Mammary epithelial cell (primary cell): ENCODE measurements at places on chromosomes 16 and 17.
A peak's percentile ranks its signal among the peaks of the same experiment; 100 is the strongest.

DNA sequence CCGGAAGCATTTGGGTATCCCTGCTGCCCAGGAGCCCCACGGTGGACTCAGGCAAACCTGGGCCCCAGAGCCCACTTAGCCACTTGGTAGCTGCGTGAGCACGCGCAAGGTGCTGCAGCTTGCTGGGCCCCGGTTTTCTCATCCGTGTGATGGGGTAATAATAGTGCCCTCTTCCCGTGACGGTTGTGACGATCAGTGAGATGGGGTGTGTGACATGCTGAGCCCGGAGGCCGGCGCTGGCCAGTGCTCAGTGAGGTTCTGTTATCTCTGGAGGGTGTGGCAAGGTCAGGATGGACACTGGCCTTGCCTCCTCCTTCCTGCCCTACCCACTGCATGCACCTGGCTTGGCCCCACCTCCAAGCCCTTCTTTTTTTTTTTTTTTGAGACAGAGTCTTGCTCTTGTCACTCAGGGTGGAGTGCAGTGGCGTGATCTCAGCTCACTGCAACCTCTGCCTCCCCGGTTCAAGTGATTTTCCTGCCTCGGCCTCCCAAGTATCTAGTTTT is 82.6 kb downstream of the RAP1GAP2 start:
- no peak for DNase-seq

DNA sequence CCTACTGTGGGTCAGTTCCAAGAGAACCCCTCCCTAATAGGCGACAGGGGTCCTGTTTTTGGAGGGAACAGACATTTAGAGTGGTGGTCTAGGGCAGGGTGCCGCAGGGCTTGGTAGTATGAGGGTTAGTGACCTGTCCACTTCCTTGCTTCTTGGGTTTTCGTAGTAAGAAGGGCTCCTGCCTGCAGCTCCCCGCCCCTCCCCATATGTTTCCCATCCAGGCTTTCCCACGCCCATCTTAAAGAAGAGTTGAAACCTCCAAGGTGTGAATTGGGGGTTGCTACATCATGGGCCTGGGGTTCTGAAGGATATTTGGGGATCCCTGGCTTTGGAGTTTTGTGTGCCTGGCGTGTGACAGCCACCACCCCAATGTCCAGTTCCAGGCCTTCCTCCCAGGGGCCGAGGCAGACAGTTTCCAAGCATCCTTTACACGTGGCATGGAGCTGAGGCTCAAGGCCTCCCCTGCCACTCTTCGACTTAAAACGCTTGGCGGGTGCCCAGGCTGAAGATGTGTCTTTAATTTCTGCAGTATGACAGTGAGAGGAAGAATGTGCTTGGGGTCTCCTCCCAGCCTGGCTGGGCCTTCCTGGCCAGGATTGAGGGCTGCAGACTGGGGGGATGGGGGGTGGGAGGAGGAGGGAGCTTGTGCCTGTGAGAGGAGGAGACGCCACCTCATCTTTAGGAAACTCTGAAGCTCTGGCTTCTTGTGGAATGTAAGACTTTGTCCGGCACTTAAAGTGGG is 2.3 kb upstream of the COL1A1 start:
- no peak for DNase-seq

DNA sequence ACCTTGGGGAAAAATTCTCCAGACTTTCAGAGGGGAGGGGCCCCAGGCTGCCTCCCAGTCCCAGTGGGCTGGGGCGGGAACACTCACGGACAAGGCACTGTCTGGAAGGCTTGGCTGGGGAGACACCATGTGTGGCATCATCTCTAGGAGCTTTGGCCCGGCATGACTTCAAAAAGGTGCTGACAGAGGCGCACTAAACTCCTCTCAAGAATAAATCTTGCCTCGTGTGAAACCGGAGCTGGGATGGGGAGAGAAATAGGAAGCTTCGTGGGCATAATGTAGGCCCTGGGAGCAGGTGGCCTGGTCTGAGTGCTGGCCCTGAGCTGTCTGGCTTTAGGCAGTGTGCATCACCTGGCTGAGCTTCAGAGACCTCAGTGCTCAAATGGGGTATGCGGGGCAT is 5.7 kb downstream of the WSCD1 start:
- no peak for DNase-seq

DNA sequence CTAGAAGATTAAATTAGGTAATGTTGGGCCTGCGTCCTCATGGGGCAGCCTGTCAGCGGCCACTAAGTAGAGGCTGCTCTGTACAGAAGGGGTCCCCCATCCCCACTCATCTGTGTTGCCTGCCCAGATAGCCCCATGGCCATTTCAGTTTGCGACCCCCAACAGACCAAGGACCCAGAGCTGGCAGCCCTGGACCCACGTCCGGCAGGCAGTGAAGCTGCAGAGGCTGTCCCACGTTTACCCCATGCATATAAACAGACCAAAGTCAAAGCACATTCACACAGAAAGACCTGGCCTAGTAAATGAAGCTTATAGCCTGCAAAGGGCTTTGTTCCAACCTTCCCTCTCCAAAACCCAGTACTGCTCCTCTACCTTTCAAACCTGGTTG is 4.6 kb downstream of the PDF start:
- no peak for DNase-seq

GRCh38 chr17:56098746-56099145 is 54.5 kb upstream of the ANKFN1 start:
- DNase-seq, result no peak

GRCh38 chr17:17685775-17686291 is 4.6 kb downstream of the RAI1 start:
- peak; percentile 91 for DNase-seq

DNA sequence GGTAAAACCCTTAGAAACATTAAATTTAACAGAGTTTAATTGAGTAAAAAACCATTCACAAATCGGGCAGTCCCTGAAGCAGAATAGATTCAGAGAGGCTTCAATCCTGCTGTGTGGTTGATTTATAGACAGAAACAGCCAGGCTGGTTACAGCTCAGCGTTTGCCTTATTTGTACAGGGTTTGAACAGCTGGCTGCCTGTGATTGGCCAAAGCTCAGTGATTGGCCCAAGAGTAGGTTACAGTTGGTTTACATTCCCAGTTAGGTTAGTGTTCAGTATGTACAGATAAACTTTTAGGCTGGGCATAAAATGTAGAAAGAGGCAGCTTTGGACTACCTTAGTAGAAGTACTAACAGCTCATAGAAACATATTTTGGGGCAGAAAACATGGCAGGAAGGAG is 210.4 kb upstream of the ELAC2 start:
- no peak for DNase-seq

GRCh38 chr16:87367529-87367928 is 16.0 kb downstream of the FBXO31 start:
- no peak for DNase-seq

GRCh38 chr17:44334727-44335126 is 10.1 kb upstream of the SLC25A39 start:
- no peak for DNase-seq

- no peak for DNase-seq
Measured at GRCh38 chr17:80318166-80318565, 57.5 kb downstream of the RNF213 start.

DNA sequence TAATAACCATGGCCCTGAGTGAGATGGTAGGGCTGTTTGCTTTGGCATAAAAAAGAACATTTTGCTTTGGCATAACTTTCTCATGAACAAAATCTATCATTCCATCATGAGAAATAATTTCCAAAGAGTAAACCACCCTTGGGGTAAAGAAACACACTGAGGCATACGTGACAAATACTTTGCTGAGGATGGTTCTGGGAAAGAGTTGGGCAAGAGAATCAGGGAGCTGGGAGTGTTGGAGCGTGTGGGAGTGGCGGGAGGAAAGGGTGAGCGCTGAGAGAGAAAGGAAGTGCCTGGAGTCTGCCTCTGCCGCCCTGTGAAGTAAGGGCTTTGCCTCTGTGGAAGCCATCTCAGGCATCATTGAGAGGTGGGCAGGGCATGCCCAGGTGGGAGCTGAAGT is 60.2 kb upstream of the ARHGAP44 start:
- DNase-seq, result no peak
